ENCODE measurements at places on chromosomes 12 and 14. TPM values are rescaled to one million over a fixed set of nuclear protein-coding genes. Genes with fewer than 3 reads are reported as not detected.

SLC17A8 gene
- total RNA-seq, result not detected

ASIC1 gene
- 0.39 TPM for total RNA-seq

NABP2 gene
- total RNA-seq, result 19.7 TPM

TBX5 gene
- not detected for total RNA-seq

BRF1 gene
- total RNA-seq, result 44.3 TPM

IFI27 gene
- total RNA-seq, result 106 TPM

AMDHD1 gene
- total RNA-seq, result 0.75 TPM

SIX4 gene
- 6.0 TPM for total RNA-seq

PRH2 gene
- total RNA-seq, result not detected

PPM1H gene
- 9.3 TPM for total RNA-seq

SLC6A15 gene
- total RNA-seq, result 0.15 TPM

OASL gene
- total RNA-seq, result 0.96 TPM

REP15 gene
- total RNA-seq, result 6.6 TPM

SLC6A13 gene
- not detected for total RNA-seq

COX8C gene
- not detected for total RNA-seq

CLEC4C gene
- total RNA-seq, result not detected

SIVA1 gene
- 74.3 TPM for total RNA-seq

VRTN gene
- not detected for total RNA-seq

TAS2R9 gene
- not detected for total RNA-seq

CCDC177 gene
- total RNA-seq, result not detected

ZNF140 gene
- total RNA-seq, result 13.2 TPM

GALNT16 gene
- 16.1 TPM for total RNA-seq

CDH24 gene
- total RNA-seq, result 11.4 TPM

CCDC198 gene
- not detected for total RNA-seq

TTC6 gene
- total RNA-seq, result not detected

AKAP5 gene
- 2.9 TPM for total RNA-seq

NAV3 gene
- 6.2 TPM for total RNA-seq

ACSM4 gene
- not detected for total RNA-seq

C12orf56 gene
- total RNA-seq, result not detected

PPP1R13B gene
- total RNA-seq, result 44.0 TPM

APOF gene
- total RNA-seq, result not detected

PPFIA2 gene
- 46.6 TPM for total RNA-seq

GPD1 gene
- total RNA-seq, result 3.1 TPM

WIF1 gene
- 0.48 TPM for total RNA-seq

DHRS7 gene
- 68.2 TPM for total RNA-seq

PTHLH gene
- 7.1 TPM for total RNA-seq

RNASE2 gene
- total RNA-seq, result 4.5 TPM

All from aorta (tissue), 5 donors.